ENCODE measurements at places on chromosomes 4 and X. TPM values are rescaled to one million over a fixed set of nuclear protein-coding genes. Genes with fewer than 3 reads are reported as not detected.

The RPA4 gene
- 0.48 TPM for total RNA-seq

DNA sequence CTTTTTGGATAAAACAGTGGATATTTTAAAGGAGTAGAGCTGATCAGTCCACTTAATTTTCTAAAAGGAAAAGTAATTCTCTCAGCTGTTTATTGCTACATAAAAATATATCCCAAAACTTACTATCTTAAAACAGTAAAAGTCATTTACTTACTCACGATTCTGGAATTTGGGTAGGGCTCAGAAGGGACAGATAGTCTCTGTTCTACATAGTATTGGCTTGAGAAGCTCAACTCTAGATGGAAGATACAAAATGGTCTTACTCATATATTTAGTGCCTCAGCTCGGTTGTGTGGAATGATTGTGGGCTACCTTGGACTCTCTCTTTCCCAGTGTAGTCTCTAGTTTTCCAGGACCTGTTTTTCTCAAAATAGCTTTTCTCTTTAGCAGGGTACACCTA lies 691.5 kb upstream of the POU3F4 start:
- peak; percentile 9 for DNase-seq

- peak; percentile 94 for DNase-seq
Observed at GRCh38 chr4:159071178-159071968, 31.5 kb upstream of the RAPGEF2 start.

The COL4A6 gene
- total RNA-seq: 8.1 TPM

The TGIF2LX gene
- total RNA-seq: not detected

The CFAP299 gene
- total RNA-seq: not detected

- DNase-seq: no peak
Observed at GRCh38 chr4:146637621-146638332, 916 bp upstream of the POU4F2 start.

- no peak for DNase-seq
Observed at GRCh38 chr4:150952167-150952845, 62.8 kb downstream of the LRBA start.

The ARR3 gene
- total RNA-seq: not detected

The AFP gene
- total RNA-seq: 8.6 TPM

GRCh38 chrX:108811891-108812290 lies 75.5 kb upstream of the IRS4 start:
- no peak for DNase-seq

GRCh38 chr4:113997206-113997605 lies 17.8 kb upstream of the ARSJ start:
- DNase-seq: no peak

- DNase-seq: no peak
Observed at GRCh38 chr4:186158966-186159365, 32.4 kb upstream of the CYP4V2 start.

The ADH6 gene
- total RNA-seq: not detected

The ANOS1 gene
- 15.3 TPM for total RNA-seq

GRCh38 chr4:137535718-137536117 lies 3.4 kb upstream of the PCDH18 start:
- no peak for DNase-seq

The PAGE5 gene
- not detected for total RNA-seq

GRCh38 chr4:176526704-176527103 lies 206.9 kb downstream of the SPCS3 start:
- DNase-seq: no peak

- DNase-seq: no peak
Observed at GRCh38 chrX:9700555-9700954, 65.1 kb downstream of the GPR143 start.

DNA sequence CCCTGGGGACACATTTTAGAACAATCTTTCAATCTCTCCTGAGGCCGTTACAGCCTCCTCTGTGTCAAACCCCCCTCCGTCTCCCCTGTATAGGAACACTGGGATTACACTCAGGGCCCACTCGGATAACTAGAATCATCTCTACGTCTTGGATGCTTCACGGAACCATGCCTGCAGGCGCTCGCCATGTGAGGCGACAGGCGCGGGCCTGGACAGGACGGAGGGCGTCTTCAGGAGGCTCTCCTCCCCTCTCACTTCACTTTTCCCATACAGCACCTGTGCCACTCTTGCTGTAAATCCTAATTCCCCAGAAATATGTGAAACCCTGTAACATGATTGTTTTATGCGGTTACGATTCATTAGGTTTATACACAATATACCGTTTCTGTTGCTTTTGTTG lies 4.0 kb upstream of the IDUA start:
- DNase-seq: no peak

DNA sequence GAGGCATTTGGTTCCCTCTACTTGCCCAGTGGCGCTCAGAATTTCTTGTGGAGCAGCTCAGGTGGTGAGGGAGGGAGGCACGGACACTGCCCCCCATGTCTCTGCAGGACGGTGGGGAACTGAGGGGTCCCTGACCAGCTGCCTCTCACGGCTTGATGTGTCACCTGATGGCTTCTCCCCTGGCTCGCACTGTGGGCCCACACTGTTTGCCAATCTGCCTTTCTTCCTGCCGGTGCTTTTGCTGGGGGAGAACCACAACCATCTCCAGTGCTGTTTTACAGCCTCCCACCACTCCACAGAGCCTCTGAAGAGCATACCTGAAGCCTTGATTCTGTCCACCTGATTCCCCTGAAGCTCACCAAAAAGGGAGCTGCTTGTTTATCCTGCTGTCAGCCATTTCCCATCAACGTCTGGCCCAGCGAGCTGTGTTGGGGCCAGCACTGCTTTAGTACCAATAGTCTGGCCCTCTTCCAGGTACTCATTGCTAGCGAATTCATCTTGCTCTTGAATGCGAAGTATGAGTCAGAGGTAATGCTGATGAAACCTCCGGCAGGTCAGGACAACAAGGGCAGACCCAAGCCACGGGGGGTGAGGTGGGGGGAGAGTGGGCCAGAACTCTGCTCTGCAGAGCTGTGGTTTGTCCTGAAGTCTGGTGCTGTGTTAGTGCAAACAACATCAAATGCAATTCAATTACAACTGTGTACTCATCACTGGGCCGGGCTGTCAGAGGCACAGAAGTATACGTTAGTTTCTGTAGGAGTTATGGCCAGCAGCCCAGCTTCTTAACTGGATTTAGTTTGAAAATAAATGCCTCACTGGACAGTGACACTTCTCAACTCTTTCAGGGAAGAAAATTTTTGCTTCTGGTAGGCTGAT lies 208.3 kb upstream of the JADE1 start:
- peak; percentile 96 for DNase-seq

- DNase-seq: no peak
Observed at GRCh38 chrX:9316096-9316495, 148.8 kb upstream of the TBL1X start.

- DNase-seq: no peak
Observed at GRCh38 chr4:26035921-26036320, 121.9 kb downstream of the SMIM20 start.

DNA sequence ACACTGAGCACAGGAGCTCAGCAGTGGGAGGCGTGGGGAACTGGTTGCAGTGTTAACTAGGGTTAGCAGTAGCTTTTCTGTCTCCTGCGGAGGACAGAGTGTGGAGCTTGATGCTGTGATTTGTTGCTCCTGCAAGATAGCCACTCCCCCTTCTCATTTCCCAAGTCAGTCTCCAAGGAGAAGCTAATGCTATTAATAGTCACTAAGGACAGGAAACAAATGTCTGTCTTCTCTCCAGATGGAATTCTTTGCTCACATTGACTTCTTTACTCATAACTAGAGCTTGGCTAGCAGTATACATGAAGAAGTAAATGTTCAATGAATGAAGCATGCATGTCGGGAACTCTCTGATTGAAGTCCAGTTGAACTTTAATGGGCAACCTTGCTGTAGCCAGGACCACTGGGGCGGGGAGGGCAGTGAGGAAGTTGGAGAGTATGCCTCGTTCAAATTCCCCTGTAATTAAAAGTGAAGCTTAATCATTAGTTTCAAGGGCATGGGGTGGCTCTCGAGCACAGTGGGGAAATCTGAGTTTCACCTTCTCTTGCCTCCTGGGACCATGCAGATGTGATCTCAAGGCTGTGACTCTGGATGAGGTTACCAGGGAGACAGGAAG lies 156.6 kb upstream of the SCML1 start:
- peak; percentile 86 for DNase-seq

The MAGED4B gene
- total RNA-seq: 150 TPM

The TBC1D8B gene
- 12.1 TPM for total RNA-seq

All from astrocyte (in vitro differentiated cells and primary cell).